ENCODE measurements at places on chromosomes 4 and X.

DNA sequence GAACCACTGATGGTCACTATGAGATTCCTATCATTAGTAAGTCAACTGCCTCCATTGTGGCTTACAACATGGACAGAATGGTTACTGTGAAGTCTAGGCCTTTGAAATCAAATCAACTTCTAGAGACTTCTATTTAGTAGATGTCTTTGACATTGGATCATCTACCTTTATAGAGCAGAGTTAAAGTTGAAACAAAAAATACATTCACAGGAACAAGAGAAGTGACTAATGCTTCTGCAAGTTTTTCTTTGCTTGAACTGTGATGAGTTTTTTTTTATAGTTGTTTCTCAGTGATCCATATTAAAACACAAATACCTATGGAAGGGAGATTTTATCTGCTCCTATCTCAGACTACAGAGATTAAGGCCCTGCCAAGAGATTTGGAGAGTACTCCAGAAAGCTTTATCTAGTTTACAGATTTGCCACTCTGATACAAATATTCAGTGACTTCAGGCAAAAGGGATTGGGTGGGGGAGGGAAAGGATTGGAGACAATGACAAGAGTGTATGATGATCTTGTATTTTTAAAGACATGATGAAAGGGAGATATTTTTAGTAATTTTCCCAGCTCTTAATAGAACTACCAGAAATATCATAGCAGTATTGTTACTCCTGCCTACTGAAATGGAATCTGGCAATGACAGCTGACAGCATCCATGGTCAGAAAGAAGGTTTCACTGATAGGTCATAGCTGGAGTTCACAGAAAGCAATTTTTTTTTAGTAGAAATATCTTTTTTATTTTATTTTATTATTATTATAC is 16.0 kb upstream of the EPGN start:
- DNase-seq: no peak

- DNase-seq: no peak
Measured at GRCh38 chr4:155042014-155042413, 166.4 kb upstream of the NPY2R start.

DNA sequence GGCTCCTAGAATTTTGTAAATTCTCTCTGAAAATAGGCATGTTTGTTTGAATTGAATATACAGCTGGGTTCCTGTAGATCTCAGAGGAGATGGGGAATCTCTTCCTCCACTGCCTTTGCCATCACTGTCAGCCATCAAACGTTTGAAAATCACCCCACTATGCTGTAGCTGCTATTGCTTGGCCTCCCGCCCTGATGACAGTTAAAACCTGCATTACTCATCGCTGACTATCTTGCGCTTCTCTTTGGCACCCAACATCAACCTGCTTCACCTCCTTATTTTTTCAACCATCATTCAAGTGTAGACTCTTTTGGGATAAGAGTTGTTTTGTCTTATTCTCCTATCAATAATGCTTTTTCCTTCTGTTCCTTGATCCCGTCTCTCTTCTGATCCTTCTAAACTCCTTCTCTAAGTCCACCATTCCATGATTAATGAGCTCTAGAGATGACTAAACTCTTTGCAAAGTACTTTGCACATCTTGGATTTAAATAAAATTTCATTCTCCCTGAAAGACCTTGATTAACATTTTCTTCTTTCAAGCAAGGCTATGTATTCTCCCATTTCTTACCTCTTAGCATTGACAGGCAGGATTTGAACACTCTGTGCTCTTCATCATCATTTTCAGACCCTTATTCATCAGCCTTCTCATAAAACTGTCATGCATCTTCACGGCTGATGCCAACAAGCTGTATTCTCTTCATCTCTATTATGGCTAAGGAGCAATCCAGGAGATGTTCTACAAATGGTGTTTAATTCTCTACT is 133.0 kb downstream of the SNCA start:
- DNase-seq: no peak

DNA sequence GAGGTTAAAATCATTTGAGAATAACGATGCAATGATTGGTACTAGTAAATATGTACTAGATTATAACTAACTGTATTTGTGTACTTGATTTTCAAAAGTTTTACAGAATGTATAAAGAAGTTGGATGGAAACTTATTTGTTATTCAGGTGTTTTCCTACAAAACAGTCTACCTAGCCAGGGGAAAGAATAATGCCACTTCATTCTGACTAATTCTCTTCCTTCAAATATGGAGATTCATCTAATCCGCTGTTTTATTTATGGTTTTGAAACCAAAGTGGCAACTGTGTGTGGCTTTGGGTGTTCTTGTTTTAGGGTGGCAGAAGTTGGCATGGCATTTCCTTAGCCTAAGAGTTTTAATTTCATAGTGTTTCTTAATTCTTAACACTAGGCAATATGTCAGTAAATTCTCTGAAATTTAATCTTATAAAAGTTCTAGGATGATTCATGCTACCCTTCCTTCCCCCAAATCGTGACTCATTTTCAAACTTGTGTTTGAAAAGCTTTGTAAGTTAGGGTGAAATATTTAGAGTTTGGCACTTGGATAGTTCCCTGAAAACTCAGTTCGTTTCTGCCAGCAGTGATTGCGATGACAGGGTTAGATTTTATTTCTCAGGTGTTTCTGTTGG is 62.6 kb downstream of the DCLK2 start:
- no peak for DNase-seq

DNA sequence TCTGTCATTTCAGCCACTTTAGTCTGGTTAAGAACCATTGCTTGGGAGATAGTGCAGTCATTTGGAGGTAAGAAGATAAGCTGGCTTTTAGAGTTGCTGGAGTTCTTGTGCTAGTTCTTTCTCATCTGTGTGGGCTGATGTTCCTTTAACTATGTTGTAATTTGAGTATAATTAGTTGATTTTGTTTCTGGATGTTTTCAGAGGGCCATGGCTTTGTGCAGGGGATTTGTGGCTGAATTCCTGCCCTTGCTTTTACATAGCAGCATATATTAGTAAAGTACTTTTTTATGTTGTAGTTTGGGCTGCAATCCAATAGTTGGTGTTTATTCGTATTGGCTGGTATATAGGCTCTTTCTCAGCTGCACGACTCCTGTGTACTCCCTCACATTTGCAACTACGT is 339.6 kb downstream of the ANKRD50 start:
- DNase-seq: no peak

DNA sequence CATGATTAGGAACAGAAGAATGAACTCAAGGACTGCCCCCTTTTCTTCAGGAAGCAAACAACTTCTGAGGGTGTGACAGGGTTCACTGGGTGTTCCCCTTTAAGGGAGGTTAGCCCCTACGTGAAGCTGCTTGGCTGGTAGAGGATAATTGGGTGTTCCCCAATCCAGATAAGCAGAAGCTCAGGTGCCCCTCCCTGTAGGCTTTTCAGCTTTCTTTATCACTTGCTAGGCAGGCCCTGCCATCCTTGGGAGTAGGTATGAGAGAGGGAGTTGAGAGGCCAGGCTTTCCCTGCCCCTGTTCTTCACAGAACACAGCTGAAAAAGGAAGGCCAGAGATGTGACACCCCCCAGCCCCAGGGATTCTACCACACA is 44.2 kb downstream of the RTL9 start:
- DNase-seq: no peak

DNA sequence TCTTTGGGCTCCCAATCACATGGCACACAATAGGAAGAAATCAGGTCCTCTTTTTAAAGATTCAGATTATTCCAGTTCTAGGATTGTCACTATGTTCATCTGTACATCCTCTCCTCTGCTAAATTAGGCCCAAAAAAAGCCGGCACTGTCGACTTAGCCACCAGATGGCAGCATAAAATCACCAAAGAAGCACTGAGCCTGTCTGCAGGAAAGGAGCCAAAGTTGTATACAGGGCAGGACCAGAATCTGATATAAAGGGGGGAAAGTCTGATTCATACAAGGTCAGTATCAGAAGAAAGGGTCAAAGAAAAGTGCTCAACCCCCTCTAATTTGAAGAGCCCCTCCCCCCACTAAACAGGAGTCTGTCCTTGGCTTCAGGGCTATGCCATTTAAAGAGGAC is 292.5 kb downstream of the CHIC1 start:
- DNase-seq: peak; percentile 35

DNA sequence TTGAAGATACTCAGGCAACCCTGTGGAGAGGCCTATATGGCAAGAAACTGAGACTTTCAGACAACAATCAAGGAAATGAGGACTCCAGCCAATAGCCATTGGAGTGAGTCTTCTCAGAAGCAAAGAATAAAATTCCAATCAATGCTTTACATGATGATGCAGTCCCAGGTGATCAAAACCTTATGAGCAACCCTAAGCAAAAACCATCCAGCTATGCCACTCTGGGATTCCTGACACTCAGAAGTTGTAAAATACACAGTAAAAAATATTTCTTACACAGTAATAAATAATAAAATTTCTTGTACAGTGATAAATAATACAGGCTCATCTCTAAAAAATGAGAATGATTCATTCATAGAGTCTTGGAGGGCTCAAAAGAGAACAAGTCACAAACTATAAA is 150.6 kb downstream of the IL15 start:
- DNase-seq: no peak

Measured in stimulated activated CD4-positive, alpha-beta T cell treated with anti-CD3 and anti-CD28 coated beads, TNF-alpha, amount 100 ng/mL, for 24 hours (primary cell).